ENCODE measurements at places on chromosomes 1 and 21. TPM values are rescaled to one million over a fixed set of nuclear protein-coding genes. Genes with fewer than 3 reads are reported as not detected.

GOLT1A gene
- 11.5 TPM for total RNA-seq

UBE2G2 gene
- 122 TPM for total RNA-seq

AKR7A3 gene
- total RNA-seq: 0.40 TPM

VANGL2 gene
- total RNA-seq: 0.26 TPM

CLCA4 gene
- not detected for total RNA-seq

RGS8 gene
- not detected for total RNA-seq

KCNJ15 gene
- 2.2 TPM for total RNA-seq

VASH2 gene
- total RNA-seq: not detected

COL16A1 gene
- total RNA-seq: 49.1 TPM

NMNAT2 gene
- total RNA-seq: 4.7 TPM

LAD1 gene
- total RNA-seq: 40.9 TPM

UFC1 gene
- total RNA-seq: 125 TPM

BSND gene
- not detected for total RNA-seq

ADORA3 gene
- not detected for total RNA-seq

KLHDC8A gene
- not detected for total RNA-seq

FBXO2 gene
- 3.3 TPM for total RNA-seq

FALEC gene
- not detected for total RNA-seq

OR2M3 gene
- not detected for total RNA-seq

MRPL37 gene
- 98.2 TPM for total RNA-seq

RCOR3 gene
- 70.3 TPM for total RNA-seq

RHEX gene
- not detected for total RNA-seq

LRRC8B gene
- 7.0 TPM for total RNA-seq

IVL gene
- 0.33 TPM for total RNA-seq

BPNT1 gene
- total RNA-seq: 39.2 TPM

FCGR3B gene
- total RNA-seq: not detected

PTCH2 gene
- total RNA-seq: 0.79 TPM

CHRM3 gene
- 0.56 TPM for total RNA-seq

RAB7B gene
- total RNA-seq: 3.6 TPM

NPPA gene
- total RNA-seq: not detected

CLCA1 gene
- total RNA-seq: not detected

PGLYRP3 gene
- total RNA-seq: not detected

LMX1A gene
- total RNA-seq: not detected

SLC16A1 gene
- 148 TPM for total RNA-seq

RUNX1 gene
- total RNA-seq: 86.2 TPM

DNTTIP2 gene
- 96.5 TPM for total RNA-seq

AMY1B gene
- not detected for total RNA-seq

MRPS15 gene
- total RNA-seq: 95.6 TPM

FLG2 gene
- not detected for total RNA-seq

COL8A2 gene
- not detected for total RNA-seq

RCSD1 gene
- 0.27 TPM for total RNA-seq

CTNNBIP1 gene
- 31.3 TPM for total RNA-seq

LENEP gene
- not detected for total RNA-seq

LEMD1 gene
- 1.4 TPM for total RNA-seq

UBE2U gene
- not detected for total RNA-seq

PALMD gene
- 0.33 TPM for total RNA-seq

RIPPLY3 gene
- total RNA-seq: not detected

FAAH gene
- 17.3 TPM for total RNA-seq

RIMKLA gene
- total RNA-seq: not detected

All from MCF 10A (cell line).